Natural killer cell (primary cell): ENCODE measurements at places on chromosomes 6 and 20.

GRCh38 chr6:125944896-125945295, 11.7 kb upstream of the HINT3 start:
- no peak for DNase-seq

DNA sequence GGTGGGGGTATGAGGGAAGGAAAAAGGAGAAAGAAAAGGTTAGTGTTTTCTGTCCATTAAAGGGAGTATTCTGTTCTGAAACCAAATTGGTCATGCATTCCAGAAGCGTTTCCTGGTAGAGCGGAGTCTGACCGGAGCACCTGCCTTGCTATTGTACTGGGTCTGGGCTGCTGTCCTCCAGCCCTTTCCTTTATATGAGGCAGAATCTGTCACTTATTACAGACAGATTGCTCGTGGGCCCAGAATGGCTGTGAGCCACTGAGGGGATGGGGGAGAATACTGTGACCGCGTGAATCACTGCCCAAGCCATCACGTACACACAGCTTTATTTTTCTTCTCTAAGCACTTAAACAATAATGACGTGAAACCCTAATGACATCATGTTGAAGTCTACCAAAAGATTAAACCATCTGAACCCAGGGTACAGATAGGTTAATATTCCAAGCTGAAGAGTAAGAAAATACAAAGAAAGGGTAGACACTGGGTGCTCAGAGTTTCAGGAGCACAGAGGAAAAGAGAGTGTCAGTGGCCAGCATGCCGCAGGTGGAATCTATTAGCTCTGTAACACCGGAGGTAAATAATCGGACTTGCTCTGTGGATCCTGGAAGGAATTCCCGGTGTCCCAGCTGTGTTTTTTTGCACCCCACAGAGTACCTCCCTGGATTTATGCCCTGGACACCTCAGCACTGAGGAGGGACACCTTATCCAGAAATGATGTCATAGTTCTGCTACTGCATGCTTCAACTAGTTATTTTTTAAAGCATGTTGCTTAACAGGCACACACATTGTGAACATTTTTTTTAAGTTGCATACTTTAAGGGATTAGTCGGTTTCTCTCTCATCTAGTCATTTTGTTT, 573.3 kb downstream of the PKHD1 start:
- no peak for DNase-seq

- DNase-seq = peak; percentile 56
Observed at GRCh38 chr6:149862922-149863697, 1.0 kb downstream of the LRP11 start.

GRCh38 chr6:37653933-37654565, 43.6 kb downstream of the MDGA1 start:
- DNase-seq = no peak

GRCh38 chr20:4766631-4767030, 44.9 kb downstream of the PRND start:
- no peak for DNase-seq

- DNase-seq = no peak
Observed at GRCh38 chr20:46670585-46671584, 18.4 kb downstream of the TP53RK start.

GRCh38 chr6:28810659-28811053, 113.1 kb downstream of the TRIM27 start:
- no peak for DNase-seq

DNA sequence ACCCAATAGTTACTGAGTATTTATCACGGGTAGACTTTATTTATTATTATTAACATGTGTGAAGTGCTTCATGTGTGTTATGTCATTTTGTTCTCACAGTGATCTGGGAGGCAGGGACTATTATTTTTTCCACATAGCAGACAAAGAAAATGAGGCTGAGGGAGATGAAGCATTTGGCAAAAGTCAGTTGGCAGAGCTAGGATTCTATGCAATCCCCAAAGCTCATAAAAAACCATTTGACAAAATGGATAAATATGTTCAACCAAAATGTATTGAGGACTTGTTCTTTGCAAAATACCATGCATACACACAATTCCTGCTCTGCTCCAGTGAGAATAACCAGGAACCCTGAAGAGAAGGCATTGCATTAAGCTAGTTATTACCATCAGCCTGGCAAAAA, 184.4 kb downstream of the HS3ST5 start:
- DNase-seq = no peak

GRCh38 chr6:26360451-26361416, 4.3 kb upstream of the BTN3A2 start:
- peak; percentile 57 for DNase-seq

DNA sequence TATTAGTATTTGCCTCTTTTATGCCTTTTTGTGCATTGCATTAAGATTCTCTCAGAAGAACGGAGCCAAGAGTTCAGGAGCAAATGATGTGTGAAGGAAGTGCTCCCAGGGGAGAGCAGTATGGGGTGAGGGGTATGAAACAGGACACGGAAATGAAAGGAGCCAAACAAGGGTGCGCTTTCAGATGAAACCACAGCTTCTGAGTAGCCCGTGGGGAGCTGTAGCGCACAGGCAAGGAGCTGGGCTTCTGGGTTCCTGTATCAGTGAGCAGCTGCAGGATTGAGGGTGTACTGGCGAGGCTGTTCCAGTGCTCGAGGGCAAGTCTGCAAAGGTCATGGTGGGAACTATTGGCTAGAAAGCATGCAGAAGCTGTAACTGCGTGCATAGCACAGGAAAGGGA, 25.4 kb downstream of the ANKEF1 start:
- no peak for DNase-seq

DNA sequence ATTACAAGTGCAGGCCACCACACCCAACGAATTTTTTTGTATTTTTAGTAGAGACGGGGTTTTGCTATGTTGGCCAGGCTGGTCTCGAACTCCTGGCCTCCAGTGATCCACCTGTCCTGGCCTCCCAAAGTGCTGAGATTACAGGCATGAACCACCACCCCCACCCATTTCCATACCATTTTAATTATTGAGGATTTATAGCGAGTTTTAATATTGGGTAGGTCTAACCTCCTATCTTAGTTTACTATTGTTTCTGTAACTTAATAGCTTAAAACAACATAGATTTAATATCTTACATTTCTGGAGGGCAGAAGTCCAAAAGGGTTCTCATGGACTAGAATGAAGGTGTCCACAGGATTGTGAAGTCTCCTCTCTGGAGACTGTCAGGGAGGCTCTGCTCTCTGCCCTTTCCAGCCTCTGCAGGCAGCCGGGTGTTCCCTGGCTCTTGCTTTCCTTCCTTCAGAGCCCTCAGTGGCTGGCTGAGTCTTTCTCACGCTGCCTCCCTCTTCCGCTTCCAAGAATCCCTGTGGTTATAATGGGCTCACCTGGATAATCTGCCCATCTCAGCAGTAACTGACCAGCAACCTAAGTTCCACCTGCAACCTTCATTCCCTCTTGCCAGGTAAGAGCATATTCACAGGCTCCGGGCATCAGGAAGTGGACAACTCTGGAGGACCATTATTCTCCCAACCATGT, 18.6 kb upstream of the BCAS4 start:
- no peak for DNase-seq

- DNase-seq = no peak
Observed at GRCh38 chr6:69026243-69026642, 391.2 kb downstream of the ADGRB3 start.

DNA sequence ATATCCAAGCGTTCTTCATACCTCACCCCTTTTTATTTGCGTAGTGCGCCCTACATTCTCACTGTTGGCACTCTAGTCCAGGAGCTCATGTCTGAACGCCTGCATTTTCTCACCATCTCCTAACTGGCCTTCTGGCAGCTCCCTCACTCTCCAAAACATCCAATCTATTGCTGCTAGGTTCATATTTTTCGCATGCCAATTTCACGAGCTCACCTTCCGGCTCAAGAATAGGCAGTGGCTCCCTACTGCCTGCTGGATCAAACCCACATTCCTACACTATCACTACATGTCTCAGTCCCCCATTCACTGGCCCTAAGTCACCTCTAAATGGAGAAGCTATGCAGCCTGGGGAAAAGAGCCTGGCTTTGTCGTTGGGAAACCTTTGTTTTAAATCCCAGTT, 115.0 kb downstream of the IPCEF1 start:
- no peak for DNase-seq

GRCh38 chr6:135251498-135252441, 70.7 kb downstream of the MYB start:
- no peak for DNase-seq
